ENCODE measurements at places on chromosomes 5 and 9.

- DNase-seq = no peak
These were observed 2.3 kb downstream of the CLTA start for GRCh38 chr9:36193023-36193422.

GRCh38 chr5:142670804-142671203 lies 15.1 kb downstream of the FGF1 start:
- DNase-seq = no peak

- DNase-seq = peak; percentile 58
These were observed 798 bp downstream of the MEGF9 start for GRCh38 chr9:120713257-120714087.

DNA sequence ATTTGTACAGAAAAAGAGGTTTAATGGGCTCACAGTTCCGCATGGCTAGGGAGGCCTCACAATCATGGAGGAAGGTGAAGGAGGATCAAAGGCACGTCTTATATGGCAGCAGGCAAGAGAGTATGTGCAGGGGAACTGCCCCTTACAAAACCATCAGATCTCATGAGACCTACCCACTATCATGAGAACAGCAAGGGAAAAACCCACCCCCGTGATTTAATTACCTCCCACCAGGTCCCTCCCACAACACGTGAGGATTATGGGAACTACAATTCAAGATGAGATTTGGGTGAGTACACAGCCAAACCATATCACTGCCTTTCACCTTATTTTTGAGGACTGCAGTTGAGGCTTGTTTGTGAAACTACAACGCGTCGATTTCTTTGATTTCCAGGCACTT lies 20.9 kb upstream of the NEUROG1 start:
- no peak for DNase-seq

GRCh38 chr5:45110399-45110798 lies 301.7 kb downstream of the MRPS30 start:
- peak; percentile 31 for DNase-seq

GRCh38 chr5:58598440-58598839 lies 15.6 kb downstream of the RAB3C start:
- DNase-seq = no peak

DNA sequence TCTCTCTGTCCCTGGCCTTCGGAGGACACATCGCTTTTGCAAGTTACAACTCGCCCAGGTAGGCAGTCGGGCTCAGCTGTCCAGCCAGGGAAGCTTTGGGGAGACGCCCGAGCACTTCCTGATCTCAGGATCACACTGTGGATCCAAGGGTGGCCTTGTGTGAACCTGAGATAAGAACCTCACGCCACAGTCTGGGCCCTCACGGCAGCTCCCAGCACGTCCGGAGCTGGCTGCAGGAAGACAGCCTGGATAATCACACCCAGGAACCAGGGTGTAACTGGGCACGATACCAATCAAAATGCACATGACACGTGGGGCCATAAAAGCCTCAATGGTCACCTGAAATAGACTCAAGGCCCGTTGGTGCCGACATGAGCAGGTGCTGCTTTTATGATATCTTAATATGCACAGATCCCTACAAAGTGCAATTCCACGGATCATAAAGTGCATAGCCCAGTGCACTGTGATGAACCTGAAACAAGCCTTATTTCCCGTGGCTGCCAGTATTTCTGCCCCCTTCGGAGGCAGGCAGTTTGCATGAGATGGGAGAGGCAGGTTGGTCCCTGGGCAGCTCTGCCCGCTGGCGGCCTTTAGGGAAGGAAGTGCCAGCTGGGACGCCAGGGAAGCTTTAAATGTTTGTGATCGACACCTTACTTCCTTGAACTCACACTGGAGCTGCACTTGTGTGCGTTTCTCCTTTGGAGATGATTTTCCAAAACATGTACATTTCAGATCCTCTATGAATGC lies 14.5 kb downstream of the SLC6A18 start:
- DNase-seq = no peak

- DNase-seq = no peak
These were observed 310.0 kb downstream of the ASTN2 start for GRCh38 chr9:117104716-117105495.

GRCh38 chr5:149037817-149038216 lies 25.0 kb downstream of the SH3TC2 start:
- DNase-seq = no peak

GRCh38 chr5:176900780-176901204 lies 1.6 kb upstream of the HK3 start:
- no peak for DNase-seq

GRCh38 chr9:112029921-112030444 lies 133.4 kb downstream of the UGCG start:
- peak; percentile 60 for DNase-seq

GRCh38 chr9:36902861-36903524 lies 131.1 kb downstream of the PAX5 start:
- DNase-seq = no peak

GRCh38 chr5:171714261-171714660 lies 71.4 kb upstream of the SMIM23 start:
- DNase-seq = no peak

DNA sequence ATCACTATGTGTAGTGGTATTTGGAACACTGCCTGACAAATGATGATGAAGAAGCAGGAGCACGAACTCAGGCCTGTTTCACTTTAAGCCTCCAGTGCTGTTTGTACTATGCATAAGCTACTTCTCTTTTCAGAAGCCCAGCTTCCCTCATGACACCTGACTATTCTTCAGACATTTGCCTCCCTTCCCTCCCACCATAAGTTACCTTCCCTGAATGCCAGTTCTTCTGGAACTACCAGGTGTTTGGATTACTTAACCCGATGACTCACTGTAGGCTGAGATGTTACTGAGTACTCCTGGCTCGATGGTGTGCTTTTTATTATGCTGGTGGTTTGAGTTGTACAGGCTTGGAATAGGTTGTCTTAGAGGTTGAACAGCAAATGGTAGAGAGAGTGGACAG lies 180.0 kb downstream of the SPATA31D1 start:
- no peak for DNase-seq

DNA sequence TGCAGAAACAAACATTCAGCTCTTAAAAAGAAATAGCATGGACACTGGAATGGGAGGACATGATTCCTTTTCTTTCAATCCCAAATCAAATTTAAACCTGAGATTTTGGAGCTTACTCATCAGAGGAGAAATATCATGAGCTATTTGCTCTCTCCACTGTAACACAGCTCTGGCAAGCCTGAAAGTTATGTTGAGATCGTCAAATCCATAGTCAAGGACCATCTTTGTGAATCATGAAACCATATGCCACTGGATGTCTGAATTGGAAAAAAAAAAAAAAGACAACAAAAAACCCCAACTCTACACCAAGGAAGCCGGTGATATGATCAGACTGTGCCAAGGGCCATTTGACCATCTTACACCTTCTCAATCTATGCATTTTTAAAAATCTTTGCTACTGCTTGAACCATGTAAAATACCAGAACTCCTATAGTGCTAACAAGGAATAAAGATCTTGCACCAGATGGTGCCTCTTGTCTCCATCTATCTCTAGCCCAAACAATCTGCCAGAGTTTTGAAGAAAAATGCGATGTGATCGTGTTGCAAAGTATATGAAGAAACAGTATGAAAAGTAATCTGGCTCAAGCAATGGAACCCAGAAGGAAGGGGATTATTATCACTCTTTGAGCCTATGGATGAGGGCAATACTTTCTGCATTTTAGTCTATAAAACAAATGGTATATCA lies 138.1 kb upstream of the MEF2C start:
- no peak for DNase-seq

DNA sequence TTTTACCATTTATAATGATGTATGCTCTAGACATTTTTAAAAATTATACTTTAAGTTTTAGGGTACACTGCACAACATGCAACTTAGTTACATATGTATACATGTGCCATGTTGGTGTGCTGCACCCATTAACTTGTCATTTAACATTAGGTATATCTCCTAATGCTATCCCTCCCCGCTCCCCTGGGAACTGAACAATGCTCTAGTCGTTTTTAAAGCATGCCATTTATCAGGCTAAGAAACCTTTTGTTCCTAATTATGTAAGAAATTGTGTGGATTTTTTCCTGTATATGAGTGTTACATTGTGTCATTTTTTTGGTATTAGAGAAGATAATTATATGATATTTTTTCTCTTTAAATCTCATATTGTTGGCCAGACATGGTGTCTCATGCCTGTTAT lies 72.8 kb upstream of the SGCD start:
- DNase-seq = no peak

GRCh38 chr9:26169708-26170107 lies 491.5 kb upstream of the TUSC1 start:
- no peak for DNase-seq

- DNase-seq = peak; percentile 41
These were observed 17.8 kb downstream of the MED10 start for GRCh38 chr5:6360323-6361072.

DNA sequence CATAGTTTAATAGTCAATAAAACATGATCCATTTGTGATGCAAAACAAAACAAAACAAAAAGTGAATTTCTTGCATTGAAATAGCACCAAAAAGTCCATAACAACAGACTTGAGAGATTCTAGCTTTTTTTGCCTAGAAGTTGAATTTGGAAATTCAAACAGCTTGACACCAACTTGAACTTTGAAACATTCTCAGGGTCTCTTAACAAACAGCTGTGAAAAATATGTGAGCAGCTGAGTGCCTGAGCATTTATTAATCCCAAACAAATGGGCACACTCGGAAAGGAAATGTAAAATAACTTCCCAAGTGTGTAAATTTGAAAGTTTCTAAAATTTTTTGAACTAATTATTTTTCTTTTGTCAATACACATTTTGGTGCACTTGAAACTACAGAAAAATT lies 56.0 kb upstream of the HMHB1 start:
- no peak for DNase-seq

DNA sequence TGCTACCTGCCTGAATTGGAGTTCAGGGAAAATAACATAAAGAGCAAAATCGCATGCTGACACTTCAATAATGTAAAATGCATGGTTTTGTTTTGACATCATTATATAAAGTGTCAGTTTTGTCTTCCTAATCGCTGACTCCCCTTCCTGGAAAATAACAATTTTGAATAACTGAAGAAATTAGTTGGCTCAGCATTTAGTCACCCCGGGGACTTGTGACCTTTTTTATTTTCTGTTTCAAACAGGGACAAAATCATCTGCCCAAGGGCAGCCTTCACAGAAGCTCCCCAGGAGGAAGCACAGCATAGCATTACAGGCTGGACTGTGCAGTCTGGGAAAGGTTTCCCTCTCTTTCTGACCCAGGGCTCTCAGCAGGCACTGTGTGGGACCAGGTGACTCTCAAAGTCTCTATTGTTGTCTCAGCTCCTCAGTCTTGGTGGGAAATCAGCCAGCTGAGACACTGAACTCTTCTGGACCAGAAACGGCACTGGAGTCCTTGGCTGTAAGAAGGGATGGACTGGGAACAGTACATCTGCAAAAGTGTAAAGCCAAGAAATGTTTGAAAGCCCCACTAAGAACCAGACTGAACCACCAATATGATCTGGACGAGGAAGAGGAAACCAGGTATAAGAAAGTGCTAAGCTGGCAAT lies 671.3 kb upstream of the KLF4 start:
- DNase-seq = no peak

- DNase-seq = no peak
These were observed 43.8 kb upstream of the SUSD1 start for GRCh38 chr9:112218908-112219307.

- DNase-seq = no peak
These were observed 447.9 kb downstream of the SPATA31D1 start for GRCh38 chr9:82436475-82436874.

DNA sequence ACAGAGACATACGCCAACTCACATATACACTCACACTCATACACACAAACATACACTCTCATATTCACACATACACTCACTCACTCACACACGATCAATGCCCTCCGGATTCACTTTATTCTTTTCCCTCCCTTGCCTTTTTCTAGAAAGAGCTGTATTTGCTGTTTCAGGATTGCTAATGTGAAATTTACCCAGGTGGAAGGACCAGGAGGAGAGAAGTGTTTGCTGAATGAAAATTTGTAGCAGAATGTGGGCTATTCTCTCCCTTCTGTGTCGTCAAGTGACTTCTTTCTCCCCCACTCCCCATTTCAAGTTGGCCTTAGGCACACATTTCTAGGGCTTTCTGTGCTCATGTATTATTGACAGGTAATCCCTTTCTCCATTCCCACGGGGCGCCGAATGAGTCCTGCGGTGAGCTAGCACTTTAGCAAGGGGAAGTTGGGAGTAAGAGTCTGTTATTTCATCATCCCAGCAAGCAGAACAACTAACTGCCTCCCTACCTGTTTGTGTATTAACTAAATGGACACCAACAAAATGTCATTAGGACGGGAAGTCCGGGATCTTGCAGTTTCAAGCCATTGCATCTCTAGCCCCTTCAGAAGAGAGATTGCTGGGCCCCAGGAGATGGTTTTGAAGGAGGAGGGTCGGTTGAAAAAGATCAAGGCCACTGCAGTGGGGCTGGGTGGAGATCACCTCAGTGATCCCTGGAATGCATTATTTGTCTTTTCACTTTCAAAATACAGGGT lies 97.1 kb upstream of the TAF11L2 start:
- DNase-seq = peak; percentile 53

DNA sequence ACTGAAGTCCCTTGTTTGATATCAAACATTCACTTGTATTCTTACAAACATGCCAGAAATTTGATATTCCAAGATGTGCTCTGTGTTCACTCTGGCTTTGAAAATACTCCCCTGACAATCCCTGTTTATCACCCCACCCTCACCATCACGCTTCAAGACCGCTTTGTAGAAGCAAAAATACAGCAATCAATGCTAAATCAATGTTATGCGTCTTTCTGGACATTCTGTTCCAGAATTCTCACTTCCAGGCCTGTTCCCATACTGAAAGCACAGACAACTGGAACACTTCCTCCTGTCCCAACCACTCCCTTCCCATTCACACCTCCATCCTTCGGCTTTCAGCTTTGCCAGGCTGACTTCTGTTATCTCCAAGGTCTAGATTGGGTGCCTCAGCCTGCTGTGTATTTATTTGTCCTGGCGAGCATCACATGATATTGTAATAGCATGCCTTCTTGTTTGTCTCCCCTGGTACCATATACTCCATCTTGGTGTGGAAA lies 72.8 kb downstream of the SNCAIP start:
- DNase-seq = no peak

DNA sequence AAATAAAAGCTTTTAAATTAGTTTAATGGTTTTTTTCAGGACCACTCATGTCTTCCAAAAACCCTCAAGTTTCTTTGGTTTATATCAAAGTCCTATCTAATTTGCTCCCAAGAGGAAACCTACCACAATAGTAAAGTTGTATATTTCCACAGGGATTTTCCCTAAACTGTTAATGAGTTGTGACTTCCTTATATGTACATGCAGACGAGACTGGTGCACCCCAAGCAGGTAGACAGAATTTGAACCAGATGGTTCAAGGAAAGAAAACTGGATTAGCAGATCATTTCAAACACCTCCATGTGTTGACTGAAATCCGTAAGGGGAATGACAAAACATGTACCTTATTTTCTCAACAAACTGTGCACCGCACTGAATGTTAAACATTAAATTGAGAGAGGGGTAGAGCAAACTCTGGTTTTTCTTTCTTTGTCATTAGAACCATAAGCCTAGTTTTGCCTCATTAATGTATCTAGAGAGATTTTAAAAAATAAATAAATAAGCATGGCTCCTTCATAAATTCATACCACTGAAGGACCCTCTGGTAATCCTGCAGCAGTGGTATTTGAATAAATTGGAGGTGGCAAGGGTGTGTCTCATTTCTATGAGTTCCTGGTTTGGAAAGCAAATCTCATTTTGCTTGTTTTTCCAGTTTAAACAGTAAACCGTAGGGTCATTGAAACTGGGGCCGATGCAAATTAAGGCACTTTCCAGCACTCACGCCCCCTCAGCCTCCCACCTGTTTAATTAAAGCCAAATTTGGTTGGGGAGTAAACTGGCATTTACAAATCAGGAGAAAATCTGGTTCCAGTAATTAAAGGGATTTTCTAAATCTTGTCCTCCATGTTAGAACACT lies 51.1 kb downstream of the ENC1 start:
- DNase-seq = no peak

Measured in GM23338 (cell line).